ENCODE measurements at places on chromosomes 3 and 15. TPM values are rescaled to one million over a fixed set of nuclear protein-coding genes. Genes with fewer than 3 reads are reported as not detected.

- DNase-seq, result no peak
Measured at GRCh38 chr3:172629470-172629869, 81.4 kb downstream of the NCEH1 start.

- no peak for DNase-seq
Measured at GRCh38 chr3:45320986-45321385, 67.4 kb upstream of the LARS2 start.

DNA sequence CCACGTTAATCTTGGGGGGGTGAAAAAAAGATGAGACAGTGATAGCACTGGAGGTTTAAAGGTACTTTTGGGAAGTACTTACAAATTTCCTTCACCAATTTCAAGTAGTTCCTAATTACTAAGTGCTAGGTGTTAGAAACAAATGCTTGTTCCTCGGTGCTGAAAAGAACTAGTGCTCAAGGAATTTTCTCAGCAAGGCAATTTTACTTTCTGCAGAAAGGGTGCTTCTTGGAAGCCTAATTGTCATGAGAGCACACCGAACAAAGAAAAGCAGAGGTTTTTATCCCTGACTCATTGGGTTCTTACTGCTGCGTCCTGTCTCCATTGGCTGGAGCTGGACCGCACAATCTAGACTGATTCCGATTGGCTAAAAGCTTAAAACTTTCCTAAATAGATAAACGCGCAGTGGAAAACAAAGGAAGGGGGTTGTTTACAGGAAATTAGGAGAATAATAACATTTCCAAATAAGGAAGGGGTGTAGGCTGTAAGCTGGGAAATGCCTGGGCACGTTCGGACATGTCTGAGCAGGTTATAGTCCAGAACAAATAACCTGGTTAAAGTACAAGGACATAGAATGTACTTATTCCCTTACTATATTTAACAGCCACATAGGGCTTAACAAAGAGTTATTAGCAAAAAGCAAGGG, 49.6 kb downstream of the CHD2 start:
- no peak for DNase-seq

DNA sequence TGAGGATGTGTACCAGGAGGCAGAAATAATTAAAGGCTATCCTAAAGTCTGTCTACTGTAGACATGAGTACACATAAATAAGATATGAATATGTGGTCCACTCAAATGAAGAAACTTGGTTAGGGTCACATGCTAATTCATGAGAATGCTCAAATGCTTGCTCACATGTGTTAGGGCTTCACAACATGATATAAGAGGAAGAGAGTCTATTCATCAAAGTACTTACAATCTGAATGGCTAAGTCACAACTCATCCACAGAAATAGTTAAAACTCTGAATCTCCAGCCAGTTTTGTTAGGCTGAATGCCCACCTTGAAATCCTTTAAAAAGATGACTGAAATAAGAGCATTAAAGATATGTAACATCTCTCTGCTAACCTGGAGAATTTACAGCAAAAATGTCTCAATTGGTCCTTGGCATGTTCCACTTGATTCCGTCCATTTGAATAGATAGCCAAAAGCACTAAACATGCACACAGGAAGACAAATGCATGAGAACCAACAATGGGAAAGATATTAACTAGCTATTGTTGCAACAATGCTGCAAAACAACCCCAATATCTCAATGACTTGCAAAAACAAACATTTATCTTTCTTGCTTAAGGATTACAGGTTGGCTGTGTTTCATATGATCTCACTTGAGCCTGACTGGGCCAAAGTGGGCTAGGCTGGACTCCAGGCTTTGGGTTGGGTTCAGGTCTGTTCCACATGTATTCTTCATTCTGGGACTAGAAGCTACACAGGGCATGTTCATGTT, 10.6 kb upstream of the TBC1D5 start:
- DNase-seq, result no peak

DNA sequence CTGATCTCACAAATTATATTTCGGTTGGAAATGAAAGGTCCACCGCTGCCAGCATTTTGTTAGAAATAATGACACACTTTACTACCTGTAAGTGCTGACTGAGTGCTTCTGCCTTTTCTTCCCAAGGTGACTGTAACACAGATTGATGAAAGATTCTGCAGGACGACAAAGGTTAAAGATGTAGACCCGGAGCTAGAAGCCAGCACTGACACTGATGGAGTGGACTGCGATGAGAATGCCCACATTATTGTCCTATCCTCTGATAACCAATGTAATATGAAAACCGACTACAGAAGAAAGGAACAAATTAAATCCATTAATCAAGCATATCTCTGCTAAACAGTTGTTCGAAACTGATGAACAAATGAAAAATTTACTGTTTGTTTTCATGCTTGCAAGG, 666.5 kb downstream of the GBE1 start:
- no peak for DNase-seq

DNA sequence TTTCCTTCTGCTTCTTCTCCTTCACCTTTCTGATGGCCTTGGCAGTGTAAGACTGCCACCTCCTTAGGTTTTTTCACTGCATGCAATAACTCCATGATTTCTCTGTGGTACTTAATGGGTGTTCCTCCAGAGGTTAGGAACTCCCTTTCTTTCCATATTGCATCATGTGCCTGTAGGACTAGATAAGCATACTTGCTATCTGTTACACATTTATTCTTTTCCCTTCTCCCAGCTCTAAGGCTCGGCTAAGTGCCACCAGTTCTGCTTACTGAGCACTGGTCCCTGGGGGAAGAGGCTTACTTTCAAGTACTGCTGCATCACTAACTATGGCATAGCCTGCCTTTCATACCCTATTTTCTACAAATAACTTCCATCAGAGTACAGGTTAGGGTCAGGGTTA, 351.8 kb downstream of the OTOL1 start:
- DNase-seq, result no peak

ABI3BP gene
- 32.0 TPM for total RNA-seq

TLR9 gene
- under 0.01 TPM for total RNA-seq
